ENCODE measurements at places on chromosomes 16 and 17.

DNA sequence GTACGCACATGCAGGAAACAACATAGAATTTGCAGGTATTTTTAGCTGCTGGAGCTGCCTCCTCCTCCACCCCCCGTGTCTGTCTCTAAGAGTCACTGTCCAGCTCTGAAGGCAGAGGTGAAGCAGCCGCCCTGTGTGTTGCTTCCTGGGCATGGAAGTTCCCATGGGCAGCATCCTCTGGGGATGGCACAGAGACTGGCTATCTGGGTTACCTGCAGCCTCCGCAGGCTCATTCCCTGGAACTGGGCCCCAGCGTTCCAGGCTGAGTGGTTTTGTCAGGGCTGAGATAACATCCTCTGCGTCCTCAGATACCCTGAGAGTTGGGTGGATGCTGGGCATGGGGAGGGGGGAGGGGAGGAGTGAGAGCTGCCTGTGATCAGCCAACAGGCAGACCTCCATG lies 41.5 kb upstream of the MRTFB start:
- no peak for DNase-seq

- DNase-seq, result no peak
Observed at GRCh38 chr17:74998783-74999182, 11.4 kb downstream of the CDR2L start.

- DNase-seq, result no peak
Observed at GRCh38 chr16:80837533-80838147, 33.2 kb upstream of the CDYL2 start.

- peak; percentile 38 for DNase-seq
Observed at GRCh38 chr17:75927286-75927922, 13.4 kb downstream of the FBF1 start.

- DNase-seq, result peak; percentile 84
Observed at GRCh38 chr16:88920618-88921590, 54.4 kb upstream of the PABPN1L start.

DNA sequence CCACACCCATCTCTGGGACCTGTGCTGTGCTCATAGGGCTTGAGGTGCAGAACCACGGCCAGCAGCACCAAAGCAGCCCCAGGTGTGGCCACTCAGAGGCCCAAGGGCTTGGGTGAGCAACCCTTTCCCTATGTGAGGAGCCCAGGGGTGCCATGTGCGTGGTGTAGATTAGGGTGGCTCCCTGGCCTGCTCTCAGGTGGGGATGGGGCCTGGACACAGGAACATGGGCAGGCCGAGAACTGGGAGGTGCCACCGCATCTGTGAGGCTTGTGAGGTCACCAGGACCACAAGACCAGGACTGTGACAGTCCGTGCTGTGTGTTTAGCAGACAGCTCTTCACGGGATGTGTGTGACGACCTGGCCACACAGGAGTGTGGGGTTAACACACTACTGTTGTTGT lies 103.5 kb upstream of the ZNF750 start:
- DNase-seq, result no peak

GRCh38 chr17:48363161-48363560 lies 66.9 kb downstream of the SKAP1 start:
- no peak for DNase-seq

DNA sequence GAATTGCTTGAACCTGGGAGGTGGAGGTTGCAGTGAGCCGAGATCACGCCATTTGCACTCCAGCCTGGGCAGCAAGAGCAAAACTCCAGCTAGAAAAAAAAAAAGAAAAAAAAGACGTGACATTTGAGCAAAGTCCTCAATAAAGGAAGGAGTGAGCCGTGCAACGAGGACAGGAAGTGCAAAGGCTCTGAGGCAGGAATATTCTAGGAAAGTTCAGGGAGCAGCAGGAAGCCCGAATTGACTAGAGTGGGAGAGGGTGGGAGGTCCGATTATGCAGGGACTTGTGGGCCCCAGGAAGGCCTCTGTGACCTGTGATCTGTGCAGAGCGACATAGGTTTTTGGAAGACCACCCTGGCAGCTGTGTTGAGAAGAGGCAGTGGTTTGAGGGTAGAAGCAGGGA lies 8.6 kb upstream of the LASP1NB start:
- DNase-seq, result no peak

DNA sequence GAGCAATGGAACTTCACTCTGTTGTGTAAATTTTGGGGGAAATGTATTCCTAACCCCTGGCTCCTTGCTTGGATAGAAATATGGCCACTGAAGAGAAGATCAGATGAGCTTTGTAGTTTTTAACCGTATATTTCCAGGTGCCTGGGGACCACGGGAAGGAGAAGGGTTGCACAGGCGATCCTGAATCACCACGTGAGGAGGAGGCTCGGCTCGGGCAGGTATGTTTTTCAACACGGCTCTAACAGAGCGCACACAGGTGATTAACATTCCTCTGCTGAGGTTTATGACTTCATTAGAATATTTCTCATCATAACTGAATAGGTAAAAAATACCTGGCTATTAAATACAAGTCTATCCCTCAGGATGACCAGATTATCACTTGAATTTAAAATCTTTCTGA lies 495.0 kb upstream of the ZFHX3 start:
- DNase-seq, result no peak

DNA sequence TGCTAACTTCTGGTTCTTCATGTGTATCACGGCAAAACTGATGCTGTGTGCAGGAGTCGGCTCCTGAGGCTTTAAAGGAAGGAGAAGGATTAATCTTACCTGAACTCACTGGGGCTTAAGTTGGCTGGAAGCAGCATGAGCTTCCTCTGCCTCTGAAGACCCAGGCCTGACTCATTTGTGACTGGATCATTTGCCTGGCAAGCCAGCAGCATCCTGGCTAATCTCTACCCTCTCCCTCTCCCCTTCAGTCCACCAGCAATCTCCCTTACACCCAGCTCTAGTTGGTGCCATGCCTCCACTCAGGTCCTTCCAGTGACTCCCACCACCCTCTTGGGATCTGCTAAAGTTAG lies 150.3 kb downstream of the IRX3 start:
- peak; percentile 80 for DNase-seq

DNA sequence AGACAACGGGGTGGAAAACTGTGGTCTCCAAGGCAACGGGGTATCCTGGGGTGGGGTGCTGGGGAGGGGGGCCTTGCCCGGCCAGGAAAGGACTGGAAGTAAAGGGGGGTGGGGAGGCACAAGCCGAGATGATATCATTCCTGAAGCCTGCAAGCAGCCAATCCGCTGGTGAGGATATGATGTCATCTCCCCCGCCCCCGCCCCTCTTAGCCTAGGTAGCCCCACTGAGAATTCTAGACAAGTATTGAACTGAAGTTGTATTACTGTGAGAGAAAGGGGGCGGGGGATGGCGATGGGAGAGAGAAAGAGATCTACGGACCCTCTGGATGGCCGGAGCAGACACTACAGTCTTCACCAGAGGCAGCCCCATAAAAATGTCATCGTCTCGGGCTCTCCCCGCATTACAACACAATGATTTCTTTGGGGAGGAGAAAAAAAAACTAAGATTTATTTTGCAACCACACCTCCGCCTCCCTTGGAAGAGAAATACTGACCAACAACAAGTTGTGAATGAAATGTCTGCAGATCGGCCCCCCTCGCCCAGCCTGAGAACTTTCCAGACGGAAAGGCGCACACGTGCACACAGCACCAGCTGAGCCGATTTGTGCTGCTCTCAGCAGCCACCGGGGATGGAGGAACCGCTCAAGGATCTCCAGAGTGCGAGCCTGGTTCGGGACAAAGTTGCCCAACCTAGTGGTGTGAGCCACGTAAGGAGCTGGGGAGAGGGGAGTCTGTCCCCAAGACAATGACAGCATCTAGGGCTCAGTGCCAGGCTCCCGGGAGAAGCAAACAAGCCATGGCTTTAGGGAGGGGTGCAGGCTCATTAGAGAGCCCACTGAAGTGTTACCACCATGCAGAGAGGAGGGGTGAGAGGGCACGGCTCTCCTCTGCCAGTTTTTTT lies 222.1 kb downstream of the SOX9 start:
- peak; percentile 65 for DNase-seq

DNA sequence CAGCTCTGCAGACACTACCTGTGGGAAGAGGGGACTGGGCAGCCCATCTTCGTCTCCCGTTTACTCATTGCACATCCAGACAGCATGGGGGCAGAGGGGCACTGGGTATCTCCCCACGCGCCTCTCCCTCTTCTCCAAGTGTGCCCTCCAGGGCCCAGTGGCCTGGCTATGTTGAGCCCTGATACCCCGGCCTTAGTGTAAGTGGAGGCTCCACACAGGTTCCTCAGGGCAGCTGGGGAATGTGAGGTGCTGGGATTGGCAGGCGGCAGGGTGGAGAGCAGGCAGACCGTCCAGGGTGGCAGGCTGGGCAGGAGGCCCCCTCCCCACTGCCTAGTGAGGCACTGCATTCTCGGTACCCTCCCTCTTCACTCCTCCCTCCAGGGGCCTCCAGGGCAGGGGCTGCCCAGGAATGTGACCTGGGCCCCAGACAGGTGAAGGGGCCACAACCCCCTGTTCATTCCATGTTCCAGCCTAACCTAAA lies 13.2 kb upstream of the NAGLU start:
- no peak for DNase-seq

DNA sequence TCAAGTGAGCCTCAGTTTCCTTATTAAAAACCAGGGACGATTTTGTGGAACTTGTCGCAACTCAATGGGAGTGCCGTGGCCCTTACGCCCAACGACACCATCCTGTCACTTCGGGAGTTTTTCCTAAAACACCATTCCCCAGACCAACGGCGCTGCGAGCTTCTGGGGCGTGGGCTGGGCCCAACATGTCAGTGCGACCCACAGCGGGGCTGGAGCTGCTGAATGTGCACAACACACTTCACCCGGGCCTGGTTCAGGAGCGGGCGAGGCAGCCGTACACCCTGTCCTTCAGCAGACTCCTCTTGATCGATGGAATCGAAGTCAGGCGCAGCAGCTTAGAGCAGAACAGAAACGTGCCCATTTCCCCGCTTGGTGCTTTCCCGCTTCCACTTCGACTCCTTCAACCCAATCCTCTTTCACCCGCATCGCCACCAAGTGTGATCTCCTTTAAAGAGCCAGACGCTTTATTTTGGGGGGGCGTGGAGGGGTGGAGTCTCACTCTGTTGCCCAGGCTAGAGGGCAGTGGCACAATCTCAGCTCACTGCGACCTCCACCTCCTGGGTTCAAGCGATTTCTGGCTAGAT lies 13.2 kb upstream of the SLC7A5 start:
- DNase-seq, result no peak

DNA sequence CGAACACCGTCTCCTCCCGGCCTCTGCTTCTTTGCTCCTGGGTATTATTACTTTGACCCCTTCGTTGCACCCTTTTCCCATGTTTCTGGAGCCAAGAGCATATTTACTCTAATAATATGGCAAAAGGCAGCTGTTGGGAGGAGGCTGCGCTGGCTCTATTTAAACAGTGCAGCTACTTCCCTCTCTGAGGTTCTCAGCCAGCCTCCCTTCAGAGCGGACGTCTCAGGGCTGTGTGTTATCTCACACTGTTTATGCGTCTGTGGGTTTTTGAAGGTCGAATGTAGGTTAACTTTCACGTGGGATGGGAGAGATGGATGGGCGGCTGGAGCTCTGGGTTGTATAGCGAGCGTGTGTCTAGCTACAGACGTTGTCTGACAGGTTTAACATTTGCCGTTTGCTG lies 45.3 kb downstream of the COX4I1 start:
- no peak for DNase-seq

- DNase-seq, result no peak
Observed at GRCh38 chr17:8472663-8473062, 37.0 kb downstream of the NDEL1 start.

GRCh38 chr16:28526201-28527099 lies 12.3 kb downstream of the NUPR1 start:
- DNase-seq, result no peak

DNA sequence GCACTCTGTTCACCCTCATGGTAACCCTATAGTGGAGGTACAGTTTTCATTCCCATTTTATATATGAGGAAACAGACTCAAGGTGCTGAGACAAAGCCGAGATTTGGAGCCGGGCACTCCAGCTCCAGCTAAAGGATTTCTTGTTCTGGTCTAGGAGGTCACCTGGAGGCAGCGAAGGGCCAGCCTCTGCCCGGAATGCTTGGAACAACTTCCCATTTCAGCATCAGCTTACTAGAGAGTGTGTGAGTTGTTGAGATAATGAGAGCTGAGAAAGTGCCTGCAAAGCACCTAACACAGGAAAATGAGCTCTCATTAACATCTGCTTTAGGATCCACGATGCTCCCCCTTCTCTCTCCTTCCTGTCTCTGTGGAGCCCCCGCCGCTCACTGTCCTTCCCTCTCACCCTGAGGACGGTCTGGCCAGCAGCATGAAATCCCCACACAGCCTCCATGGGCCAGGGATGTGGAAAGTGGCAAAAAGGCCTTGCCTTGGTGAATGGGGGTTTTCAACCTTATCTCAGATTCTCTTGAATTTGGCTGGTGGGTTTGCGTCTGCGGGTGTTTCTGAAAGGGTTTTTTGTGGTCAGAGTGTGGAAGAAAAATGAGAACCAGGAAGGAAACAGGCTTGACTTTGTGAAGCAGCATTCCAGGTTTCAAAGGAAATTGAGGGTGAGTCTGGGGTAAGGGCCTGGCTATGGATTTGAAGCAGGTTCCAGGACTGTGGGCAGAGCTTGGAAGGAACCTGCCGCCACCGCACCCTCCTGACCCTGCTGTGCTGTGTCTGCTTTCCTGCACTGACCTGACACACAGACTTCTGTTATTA lies 178.7 kb downstream of the FOXL1 start:
- DNase-seq, result no peak

GRCh38 chr16:81585785-81586184 lies 141.2 kb downstream of the CMIP start:
- DNase-seq, result no peak

GRCh38 chr16:10003486-10003885 lies 178.7 kb downstream of the GRIN2A start:
- DNase-seq, result no peak

DNA sequence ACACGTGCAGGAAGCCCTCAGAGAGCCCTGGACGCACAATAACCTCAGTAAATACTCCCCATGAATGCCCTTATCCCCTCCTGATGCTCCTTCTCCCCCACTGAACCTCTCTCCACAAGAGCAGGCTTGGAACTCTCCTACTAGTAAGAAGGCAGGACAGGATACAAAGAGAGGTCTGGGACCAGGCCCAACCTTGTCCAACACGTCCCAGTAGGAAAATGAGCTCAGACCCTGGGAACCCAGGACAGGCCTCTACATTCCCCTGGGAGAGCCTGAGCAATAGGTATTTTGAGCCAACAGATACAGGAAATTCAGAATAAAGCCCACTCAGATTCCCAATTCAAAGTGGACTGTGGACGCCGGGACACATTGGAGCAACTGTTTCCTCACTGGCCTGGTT lies 19.2 kb downstream of the ZNF423 start:
- no peak for DNase-seq

DNA sequence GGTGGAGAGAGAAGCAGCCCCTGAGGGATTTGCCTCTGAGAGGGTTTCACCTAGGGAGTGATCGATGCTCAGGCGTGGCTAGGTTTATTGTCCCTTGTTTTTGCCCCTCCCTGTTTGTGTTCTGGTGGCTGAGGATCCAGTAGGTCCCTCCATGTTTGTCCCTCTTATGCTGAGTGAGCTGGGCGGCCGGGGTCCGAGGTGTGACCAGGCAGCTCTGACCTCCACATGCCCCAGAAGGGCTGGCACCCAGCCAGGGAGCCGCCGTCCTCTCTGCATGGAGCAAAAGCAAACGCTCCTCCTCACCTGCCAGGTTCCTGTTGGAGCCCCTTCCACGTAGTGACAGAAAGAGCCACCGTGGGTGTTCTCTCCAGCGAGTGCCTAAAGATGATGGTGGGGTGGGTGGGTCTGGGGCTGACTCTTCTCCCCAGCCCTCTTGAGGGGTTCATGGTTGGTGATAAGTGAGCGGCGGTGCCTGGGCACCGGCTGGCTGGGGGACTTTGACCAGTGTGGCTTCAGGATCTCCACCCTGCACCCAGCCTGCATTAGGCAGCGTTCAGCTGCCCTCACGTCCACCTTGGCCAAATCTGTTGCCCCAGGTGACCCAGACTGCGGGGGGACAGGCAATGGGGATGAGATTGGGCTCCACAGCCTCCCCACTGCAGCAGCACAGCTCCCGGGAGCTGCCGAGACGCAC lies 14.1 kb upstream of the NUDT16L1 start:
- DNase-seq, result no peak

All from GM23248 (cell line).